Left ventricle myocardium inferior (tissue), 1 donor: ENCODE measurements at places on chromosomes 11 and 22.

- no peak for DNase-seq
Measured at GRCh38 chr22:30424534-30425326, 838 bp upstream of the MTFP1 start.

DNA sequence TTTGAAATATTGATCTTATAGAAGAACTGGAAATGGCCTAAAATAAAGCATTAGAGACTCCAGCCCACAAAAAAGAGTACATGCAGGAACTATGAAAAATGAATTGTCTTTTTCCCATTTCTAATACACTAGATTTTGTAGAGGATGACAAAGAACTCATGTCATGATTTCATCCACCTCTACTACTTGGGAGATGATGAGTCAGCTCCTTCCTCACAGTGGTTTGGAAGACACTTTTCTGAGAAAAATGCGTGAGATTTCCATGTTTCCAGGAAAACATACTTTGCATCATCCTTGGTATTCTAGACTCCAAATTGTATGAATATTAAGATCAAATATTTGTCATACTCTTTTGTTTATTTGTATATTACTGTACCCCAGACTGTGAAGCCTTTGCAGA, 500.5 kb downstream of the FAM181B start:
- no peak for DNase-seq

DNA sequence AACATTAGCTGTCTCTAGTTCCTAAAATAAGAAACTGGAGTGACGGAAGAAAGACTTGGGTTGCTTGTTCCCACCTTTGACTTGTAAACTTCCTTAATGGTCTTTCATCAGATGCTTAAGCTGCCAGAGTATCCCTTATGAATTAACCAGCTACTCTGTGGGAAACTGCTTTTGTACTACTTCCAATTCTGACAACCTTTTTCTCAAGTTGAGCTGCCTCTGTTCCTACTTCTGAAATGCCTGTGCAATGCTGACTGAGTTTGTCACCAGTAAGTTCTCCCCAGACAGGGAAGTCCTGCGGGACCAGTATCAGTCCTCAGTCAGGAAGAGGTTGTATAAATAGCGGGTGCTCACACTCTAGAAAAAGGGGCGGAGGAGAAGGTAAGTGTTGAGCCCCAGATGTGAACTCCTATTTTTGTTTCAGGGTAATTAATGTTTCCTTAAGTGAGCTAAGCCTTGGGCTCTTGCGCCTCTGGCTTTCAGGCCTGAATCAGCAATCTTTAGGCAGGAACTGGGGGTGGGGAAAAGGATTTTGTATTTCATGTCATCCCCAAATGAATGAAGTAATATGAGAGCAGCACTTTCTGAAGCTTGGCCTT, 67.2 kb downstream of the CECR2 start:
- no peak for DNase-seq

- DNase-seq, result no peak
Measured at GRCh38 chr11:129881570-129882170, 13.7 kb downstream of the NFRKB start.

GRCh38 chr11:47056261-47056915, 119.8 kb downstream of the CSTPP1 start:
- no peak for DNase-seq

GRCh38 chr11:134597452-134597851, 185.4 kb upstream of the B3GAT1 start:
- no peak for DNase-seq

DNA sequence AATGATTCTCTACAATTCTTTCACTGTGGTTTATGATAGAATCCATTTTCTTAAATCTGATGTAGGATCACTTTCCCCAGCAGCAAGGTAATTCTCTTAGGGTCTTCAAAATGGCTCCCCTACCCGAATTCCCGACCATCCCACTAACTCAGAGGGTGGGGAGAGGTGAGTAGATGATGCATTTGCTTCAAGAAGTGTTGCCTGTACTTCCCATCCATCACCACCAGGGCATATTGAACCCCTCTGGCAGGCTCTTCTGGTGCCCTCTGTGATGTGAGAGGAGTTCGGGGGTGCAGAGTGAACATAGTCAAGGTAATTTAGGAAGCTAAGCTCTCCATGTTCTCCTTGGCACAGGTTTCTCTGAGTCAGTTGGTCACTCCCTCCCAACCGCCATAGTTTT, 52.3 kb downstream of the ZNRF3 start:
- DNase-seq, result no peak

- DNase-seq, result no peak
Measured at GRCh38 chr11:778976-779954, 2.0 kb upstream of the GATD1 start.

DNA sequence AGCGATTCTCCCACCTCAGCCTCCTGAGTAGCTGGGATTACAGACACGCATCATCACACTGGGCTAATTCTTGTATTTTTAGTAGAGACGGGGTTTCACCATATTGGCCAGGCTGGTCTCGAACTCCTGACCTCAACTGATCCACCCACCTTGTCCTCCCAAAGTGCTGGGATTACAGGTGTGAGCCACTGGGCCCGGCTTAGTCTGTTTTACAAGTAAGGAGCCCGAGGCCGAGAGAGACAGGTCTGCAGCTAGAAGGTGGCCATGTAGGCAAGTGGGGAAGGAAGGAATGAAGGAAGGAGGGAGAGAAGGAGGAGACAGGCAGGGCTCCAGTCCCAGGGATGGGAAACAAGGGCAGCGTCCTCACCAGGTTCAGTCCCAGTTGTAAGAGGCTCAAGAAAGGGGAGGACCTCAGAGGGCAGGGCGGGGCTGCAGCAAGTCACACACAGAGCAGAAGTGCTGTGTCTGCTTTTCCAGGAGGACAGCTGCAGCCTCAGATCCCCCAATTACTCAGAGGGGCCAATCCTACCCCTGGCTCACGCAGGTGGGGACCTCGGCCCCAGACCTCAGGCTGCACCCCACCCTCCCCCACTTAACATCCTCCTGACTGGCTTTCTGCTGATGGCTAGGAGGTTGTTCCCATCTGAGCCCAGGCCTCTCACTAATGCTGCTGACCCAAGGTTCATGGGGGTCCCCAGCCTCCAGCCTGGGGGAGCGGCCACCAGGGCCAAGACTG, 53.8 kb upstream of the PRR5 start:
- DNase-seq, result no peak

DNA sequence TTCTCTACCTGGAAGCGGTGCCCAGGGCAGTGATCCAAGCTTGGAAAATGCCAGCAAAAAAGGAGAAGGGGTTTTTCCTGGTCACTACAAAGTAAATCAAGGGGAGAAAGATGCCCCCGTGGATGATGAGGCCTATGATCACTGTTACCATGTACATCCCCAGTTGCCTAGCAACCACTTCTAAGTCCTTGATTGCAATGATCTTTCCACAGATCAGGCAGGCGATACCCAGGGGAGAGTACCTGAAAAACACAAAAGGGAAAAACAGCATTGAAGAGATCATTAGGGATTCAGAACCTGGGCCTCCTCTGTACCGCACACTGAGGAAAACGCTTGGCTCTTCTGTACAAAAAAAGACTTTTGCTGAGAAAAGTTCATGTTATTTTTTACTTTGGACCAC, 127.1 kb downstream of the SLC1A2 start:
- no peak for DNase-seq

GRCh38 chr22:26783885-26784284, 126.5 kb downstream of the MIAT start:
- no peak for DNase-seq

DNA sequence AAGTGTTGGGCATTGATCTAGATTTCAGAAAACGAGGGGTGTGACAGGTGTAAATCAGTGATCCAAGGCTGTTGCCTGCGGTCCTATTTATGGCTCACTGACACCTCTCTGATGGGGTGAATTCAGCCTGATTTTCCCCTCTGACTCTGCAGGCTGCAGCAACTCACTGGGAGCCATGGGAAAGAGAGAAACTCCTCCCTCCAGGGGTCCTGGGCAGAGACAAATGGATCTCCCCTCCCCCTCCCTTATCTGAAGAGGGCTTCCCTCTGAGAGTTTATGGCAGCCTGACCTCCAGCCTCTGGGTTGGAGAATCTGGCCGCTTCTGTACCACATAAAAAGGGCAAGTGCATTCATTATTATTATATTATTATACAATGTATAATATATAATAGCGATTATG, 1.8 kb upstream of the PKNOX2 start:
- DNase-seq, result no peak

GRCh38 chr11:130638033-130638432, 189.6 kb downstream of the ADAMTS15 start:
- DNase-seq, result no peak

DNA sequence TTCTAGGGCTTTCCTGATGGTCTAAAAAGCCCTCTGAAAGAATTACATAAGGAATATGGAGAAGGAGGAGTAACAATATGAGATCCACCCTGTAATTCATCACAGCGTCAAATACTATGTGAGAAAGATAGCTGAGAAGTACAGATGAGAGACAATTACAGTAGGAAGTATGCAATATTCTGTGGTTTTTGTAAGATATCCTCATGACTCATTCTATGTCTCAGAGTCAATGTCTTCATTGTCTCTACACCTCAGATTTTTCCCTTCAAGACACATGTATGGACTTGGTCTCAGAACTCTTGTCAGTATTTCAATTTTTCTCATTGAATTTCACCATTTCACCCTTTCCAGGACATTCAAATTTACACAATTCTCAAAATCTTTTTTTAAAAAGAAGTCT, 343.3 kb upstream of the CTSC start:
- DNase-seq, result no peak

- no peak for DNase-seq
Measured at GRCh38 chr22:20196094-20196842, 45.4 kb upstream of the CCDC188 start.

DNA sequence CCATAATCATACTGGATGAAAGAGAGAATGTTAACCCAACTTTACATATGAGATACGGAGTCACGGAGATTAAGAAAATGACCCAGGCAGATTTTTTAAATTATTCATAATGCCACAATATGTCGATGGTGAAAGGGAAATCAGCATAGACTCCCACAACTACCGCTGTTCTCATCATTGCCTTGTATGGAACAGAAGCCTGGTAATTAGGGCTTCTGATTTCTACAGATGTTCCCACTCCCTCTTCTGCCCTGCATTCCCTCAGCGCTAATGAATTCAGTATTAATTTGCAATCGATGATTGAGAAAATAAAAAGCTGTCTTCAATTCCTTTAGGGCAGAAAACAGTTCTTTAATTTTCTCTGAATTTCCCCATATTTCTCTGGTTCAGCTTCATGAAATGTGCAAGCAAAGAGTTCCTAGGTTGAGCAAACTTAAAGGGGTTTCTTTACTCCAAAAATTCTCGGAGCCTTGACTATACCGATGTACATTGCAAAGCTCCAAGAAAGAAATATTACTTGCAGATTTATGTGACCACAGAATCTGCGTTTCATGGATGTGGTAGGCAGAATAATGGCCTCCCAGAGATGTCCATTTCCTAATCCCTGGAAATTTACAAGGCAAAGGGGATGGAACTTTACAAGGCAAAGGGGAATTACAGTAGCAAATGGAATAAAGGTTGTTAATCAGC, 134.9 kb upstream of the ZC3H12C start:
- DNase-seq, result no peak

DNA sequence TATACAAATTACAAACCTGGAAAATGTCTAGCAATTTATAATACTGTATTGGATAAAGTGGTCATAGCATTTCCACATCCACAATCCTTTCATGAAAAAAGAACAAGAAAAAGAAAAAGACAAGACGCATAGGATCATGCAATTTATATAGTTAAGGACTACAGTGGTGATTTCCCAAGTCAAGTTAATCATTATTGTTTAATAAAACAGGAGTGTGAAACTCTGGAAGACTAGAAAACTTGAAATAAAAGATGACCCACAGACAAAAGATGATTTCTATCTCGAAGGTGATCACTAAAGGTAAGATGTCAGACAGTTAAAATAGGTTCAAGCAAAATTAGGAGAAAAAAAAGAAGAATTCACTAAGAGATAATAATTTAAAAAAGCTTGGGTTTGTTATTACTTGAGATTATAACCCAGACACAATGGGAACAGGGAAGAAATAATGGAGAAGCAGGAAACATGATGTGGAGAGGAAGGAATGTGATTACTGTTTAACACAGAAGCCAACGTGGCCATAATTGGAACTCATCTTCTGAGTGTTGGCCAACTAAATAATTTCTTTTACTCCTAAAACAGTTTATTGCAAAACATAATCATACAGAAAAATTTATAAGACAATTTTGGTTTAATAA, 441.2 kb upstream of the ANO3 start:
- DNase-seq, result no peak

GRCh38 chr22:19891317-19892256, 36.9 kb upstream of the GNB1L start:
- no peak for DNase-seq

GRCh38 chr22:21650823-21651520, 8.9 kb downstream of the SDF2L1 start:
- no peak for DNase-seq

- DNase-seq, result no peak
Measured at GRCh38 chr11:102843489-102843888, at the start of gene MMP3. TSS of gene MMP3 (minus strand) at chr11:102843609. CDS start at chr11:102843546, 63 bp downstream.

DNA sequence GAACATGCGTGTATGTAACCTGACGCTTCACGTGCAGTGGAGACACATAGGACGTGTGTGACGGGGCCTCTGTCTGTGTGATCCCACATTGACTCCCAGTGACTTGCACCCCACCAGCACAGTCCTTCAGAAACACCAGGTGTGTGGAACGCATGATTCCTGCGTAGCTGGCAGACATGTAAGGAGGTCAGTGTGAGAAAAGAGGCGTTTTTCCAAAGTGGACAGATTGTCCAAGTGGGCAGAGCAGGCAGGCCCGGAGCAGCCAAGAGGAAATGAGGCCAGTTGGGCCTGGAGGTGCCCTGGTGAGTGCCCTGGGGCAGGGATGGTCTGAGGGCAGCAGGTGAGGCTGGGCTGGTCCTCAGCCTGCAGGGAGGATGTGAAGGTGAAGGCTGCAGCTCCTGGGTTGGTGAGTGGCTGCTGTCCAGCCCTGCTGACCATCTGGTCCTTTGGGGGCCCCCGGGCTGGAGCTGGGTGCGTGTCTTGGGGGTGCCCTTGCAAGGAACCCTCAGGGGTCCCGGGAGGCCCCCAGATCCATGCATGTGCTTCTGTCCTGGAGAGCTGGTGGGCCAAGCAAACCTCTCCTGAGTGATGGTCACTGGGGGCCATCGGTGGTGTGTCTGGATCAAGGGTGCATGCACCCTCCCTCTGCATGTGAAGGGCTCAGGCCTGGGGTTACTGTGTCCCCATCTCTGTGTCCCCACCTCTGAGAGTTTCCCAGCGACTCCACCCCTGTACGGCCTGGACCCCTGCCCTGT, 26.6 kb downstream of the SHANK3 start:
- DNase-seq, result peak; percentile 13

DNA sequence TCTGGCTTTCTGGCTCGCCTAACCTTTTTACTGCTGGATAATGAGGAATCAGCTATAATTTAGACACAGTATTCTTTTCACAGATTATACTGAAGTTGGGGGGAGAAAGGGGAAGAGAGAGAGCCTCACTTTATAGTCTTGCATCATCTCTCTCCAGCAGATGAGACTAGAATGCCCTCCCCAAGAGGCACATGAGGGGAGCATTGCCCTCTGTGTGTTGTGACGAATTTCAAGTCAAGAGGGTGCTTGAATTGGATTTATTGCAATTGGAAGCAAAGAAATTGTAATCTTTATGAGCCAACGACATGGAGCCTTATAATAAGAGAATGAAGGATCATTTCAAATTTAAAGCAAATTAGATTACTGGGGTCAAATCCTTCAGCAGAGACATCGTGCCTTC, 17.6 kb upstream of the CADM1 start:
- no peak for DNase-seq
